Sciatic nerve (tissue), 2 donors: ENCODE measurements at places on chromosomes 5 and 9. TPM values are rescaled to one million over a fixed set of nuclear protein-coding genes. Genes with fewer than 3 reads are reported as not detected.

DNA sequence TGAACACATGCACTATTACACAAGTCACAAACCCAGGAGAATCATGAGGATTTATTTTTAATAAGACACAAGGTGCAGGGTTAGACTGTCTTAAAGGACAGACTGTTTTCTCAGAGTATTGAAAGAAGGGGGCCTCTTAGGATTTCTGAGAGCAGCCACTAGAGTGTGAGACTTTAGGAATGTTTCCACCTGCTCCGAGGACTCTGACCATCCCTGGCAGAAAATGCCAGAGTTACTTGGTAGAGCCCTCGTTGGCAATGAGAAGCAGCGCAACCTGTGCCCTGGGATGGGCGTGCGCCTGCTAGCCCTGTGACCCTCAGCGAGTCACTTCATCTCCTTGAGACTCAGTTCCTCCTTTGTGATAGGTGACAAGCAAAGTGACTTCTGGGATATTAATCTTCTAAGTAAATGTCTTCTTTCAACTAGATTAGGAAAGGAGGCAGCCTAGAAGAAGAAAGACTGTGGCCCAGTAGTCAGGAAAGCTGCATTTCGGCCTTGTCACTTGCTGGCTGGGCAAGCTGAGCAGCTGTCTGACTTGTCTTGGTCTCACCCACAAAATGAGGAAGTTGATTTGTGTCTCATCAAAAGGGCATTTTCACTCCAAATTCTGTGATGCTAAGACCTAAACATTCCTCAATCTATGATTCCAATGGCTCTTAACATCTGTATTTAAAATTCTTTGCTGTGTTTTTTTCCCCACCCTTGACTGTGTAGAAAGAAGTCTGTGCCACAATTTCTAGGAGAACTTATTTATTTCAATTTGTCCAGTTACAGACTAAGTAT, 60.5 kb downstream of the PTCD2 start:
- DNase-seq = no peak

GRCh38 chr5:82348784-82349425, 70.8 kb upstream of the RPS23 start:
- no peak for DNase-seq

DNA sequence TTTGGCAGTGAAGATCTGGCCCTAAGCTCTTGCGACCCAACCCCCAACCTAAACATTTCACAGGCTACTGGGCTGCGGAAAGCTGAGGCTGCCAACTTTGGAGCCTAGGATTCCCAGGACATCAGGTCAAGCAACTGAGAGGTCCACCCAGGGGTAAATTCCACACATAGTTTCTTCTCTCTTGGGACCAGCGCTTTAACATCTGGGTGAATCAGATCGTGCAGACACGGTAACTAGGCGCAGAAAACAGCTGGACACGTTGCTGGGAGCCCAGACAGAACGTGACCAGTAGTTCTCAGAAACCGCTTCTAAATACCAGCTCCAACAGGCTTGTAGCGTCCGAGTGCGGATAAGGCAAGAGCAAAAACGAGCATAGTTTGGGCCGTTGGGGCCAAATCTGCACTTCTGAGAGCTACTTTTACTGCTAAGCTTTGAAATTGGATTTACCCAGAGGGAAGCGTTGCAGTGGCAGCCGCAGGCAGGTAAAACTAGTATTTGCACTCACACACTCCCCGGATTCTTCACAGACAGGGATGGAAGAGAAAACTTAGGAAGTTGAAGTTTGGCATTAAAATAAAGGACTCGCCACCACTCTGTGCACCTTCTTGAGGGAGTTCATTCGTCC, 11.8 kb downstream of the ITGA1 start:
- DNase-seq = peak; percentile 63

DNA sequence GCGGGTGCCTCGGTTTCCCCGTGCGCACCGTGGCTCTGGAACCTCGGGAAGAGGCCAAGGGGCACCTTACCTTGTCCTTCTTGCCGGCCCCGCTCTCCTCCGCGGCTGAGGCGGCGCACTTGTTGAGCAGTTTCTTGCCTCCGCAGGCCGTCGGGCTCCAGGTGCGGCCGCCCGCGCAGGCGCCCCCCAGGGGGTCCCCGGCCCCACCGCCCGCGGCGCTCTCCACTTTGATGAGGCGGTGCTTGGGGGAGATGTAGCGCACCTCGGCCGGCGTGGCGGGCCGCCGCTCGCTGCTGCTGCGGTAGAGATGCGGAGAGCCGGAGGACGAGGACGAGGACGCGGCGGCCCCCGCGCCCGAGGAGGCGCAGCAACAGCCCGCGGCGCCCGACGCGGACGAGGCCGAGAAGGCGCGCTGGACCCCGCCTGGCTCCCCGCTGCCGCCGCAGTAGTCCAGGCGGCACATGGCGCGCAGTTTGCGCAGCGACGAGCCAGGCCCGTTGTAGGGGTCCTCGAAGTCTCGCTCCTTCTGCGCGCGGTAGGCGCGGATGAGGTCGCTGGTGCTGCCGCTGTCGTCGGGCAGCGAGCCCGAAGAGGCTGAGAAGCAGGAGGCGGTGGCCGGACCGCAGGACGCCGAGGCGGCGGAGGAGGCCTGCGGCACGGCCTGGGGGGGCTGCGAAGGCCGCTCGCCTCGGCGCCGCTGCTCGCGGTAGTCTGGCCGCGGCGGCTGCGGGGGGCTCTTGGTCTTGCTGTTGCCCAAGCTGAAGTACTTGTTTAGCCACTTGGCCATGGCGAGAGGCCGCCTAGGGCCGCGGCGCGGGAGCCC, 957 bp downstream of the SHB start:
- peak; percentile 64 for DNase-seq

GRCh38 chr9:124855944-124856765, 2.9 kb downstream of the WDR38 start:
- DNase-seq = no peak

DNA sequence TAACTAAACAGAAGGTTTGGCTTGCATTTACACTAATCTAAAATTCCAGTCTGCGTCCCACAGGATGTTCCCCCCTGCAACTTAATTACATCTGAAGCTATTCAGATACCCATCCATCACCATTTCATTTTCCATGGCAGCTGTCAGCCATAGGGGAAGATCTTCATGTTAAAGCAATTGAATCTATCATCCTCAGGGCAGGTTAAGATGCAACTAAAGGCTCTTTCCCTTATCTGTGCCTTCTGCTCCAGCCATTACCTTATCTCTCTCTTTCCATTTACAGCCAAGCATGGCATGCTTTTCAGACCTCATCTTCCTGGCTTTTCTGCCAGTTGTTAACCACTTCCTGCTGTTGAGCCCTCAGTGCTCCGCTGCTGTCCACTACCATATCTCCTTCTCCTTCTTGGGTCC, 15.8 kb upstream of the HACD4 start:
- no peak for DNase-seq

- no peak for DNase-seq
These were observed 92.4 kb upstream of the NR3C1 start for GRCh38 chr5:143495821-143496275.

- DNase-seq = no peak
These were observed 19.6 kb downstream of the TCOF1 start for GRCh38 chr5:150376799-150377771.

DNA sequence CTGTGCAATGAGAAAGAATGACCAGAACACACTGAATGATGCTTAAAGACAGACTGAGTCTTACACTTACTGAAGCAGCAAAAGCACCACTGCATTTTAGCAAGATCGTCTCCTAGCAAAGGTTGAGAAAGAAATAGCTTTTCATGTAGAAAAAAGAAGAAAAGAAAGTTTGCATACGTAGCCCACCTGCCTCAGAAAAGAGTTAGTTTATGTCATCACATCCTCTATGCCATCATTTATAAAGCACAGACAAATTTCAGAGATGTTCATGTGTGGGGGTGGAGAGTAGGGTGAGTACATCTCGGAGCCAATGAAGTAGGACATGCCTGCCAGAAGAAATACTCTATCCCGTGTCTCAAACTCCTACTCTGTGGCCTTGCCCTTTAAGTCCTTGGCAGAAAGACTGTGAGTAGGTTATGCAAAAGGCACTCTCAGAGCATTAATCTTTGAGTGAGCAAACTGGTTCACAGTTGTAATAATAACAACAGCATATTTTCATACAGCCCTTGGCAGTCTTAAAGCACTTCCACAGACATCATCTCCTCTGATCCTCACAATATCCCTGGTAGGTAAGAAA, 22.4 kb downstream of the NRG2 start:
- DNase-seq = no peak

DNA sequence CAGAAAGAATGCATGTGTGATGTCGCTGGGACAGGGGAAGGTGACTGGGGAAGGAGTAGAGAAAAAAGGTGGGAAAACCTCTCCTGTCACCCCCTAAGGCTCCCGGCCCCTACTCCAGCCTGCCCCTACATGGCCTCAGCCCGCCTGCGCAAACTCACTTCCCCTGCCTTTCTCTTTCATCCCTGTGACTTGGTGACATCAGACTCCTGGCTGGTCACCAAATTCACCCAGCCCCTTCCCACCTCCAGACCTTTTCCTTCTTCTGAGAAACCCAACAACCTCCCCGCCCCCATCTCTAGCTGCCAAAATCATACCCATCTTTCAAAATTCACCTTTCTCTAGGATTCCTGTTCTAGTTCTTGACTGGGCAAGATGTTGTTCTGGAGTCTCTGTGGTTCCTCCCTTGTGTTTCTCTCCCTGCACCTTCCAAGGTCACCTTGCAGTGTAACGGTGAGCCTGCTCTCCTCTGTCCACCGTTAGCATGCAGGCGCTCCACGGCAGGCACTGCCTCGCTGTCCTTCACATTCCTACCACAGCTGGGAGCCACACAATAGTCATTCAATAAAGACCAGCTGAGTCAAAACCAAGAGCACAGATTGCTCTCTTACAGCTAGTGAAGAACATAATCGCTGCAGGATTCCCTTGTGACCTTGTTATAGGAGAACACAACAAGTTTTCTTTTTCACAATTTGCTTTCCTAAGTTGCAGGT, 134.5 kb downstream of the FANCC start:
- DNase-seq = no peak

- DNase-seq = no peak
These were observed 31.9 kb downstream of the CCDC125 start for GRCh38 chr5:69300537-69301203.

GRCh38 chr9:12554636-12555035, 138.5 kb upstream of the TYRP1 start:
- DNase-seq = no peak

- DNase-seq = no peak
These were observed 823.6 kb upstream of the ARRDC3 start for GRCh38 chr5:92206681-92207080.

DNA sequence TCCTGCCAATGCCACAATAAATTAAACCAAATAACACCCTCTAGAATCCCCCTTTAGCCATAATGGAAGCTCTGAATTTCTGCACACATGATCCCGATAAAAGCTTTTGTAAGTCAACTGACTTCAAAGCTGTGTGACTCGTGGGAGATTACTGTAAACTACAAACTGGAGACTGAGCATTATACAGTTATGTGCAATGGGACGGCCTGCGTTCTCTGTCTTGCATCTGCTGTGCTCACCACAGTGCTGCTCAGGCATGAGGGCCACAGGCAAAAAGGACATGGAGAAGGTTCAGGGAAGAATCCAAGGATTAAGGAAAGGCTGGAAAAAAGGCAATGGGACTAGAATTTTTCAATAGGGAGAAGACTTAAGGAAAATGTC, 184.2 kb downstream of the FANCC start:
- DNase-seq = no peak

GRCh38 chr5:124660229-124661093, 86.0 kb downstream of the ZNF608 start:
- no peak for DNase-seq

DNA sequence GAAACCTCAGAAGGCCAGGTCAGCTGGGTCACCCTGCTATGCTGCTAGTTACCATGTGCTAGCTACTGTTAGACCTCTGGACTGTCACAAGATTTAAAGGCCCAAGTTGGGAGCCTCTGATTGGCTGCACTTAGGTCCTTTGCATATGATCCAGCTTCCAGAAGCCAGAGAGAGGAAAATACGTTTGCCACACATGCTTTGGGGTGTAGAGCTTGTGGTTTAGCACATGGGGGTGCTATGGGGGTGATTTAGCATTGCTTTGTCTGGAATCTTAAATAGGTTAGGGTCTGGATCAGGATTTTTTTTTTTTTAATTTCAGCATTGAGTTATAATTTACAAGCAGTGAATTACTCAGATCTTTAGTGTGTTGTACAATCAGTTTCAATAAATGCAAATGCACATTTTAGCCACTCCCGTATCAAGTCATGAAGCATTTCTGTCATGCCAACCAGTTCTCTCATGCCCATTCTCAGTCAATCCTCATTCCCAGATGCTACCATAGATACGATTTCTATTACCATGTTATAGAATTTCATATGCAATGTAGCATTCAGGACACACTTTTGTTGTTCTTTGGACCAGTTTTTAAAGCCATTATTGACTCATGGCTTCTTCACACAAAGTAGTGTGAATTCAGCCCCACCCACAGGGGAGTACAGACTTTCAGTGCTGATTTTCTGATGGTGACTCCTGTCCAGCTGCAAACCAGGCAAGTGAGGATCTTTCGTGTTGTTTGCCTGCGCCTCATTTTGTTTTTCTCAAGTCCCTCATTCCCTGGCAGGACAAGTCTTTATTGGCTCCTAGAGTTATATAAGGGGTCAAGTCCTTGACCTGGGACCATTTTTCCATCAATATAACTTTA, 250.4 kb downstream of the LRRC70 start:
- no peak for DNase-seq

- no peak for DNase-seq
These were observed 3.1 kb downstream of the BSPRY start for GRCh38 chr9:113352411-113352810.

- DNase-seq = no peak
These were observed 100.3 kb downstream of the ENTREP1 start for GRCh38 chr9:69425136-69425801.

GRCh38 chr5:128241051-128241695, 157.6 kb downstream of the SLC12A2 start:
- no peak for DNase-seq

DNA sequence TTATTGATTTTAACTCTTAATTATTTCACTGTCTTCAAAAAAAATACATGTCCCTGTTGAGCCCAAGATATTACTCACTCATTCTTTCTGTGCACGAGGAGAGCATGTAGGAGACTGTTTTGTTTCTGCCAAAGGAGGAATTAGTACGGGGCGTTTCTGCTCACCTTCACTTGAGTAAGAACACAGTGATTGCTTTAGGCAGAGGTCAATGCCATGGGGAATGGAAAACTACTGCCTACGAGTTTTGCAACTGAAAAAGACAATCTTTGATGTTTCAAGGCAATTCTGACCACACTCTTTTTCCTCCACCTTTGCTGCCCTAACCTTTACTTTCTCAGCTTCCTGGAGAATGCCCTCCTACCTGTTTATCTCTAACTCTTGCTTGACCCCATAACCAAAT, 109.4 kb downstream of the CCDC192 start:
- no peak for DNase-seq

GRCh38 chr9:126784401-126784800, 20.4 kb upstream of the ZBTB43 start:
- peak; percentile 32 for DNase-seq

GRCh38 chr9:38090170-38090569, 21.1 kb upstream of the SHB start:
- no peak for DNase-seq

GRCh38 chr5:118224546-118224945, 763.8 kb downstream of the DTWD2 start:
- no peak for DNase-seq

- no peak for DNase-seq
These were observed 32.5 kb downstream of the FAM240B start for GRCh38 chr9:38687389-38687842.

Gene CRHBP
- total RNA-seq = 1.4 TPM

Gene SAXO1
- total RNA-seq = 0.49 TPM

Gene BTNL8
- 0.53 TPM for total RNA-seq

Gene SV2C
- total RNA-seq = 4.9 TPM

Gene C8G
- total RNA-seq = not detected

Gene NTRK2
- total RNA-seq = 75.0 TPM

Gene SH3TC2
- total RNA-seq = 59.1 TPM

Gene LRRC19
- total RNA-seq = not detected

Gene CDH6
- total RNA-seq = 24.5 TPM

Gene ENTREP1
- total RNA-seq = 2.9 TPM

Gene STOML2
- total RNA-seq = 48.5 TPM

Gene UGT3A2
- total RNA-seq = not detected
